ENCODE measurements at places on chromosomes 2 and 18. TPM values are rescaled to one million over a fixed set of nuclear protein-coding genes. Genes with fewer than 3 reads are reported as not detected.

DNA sequence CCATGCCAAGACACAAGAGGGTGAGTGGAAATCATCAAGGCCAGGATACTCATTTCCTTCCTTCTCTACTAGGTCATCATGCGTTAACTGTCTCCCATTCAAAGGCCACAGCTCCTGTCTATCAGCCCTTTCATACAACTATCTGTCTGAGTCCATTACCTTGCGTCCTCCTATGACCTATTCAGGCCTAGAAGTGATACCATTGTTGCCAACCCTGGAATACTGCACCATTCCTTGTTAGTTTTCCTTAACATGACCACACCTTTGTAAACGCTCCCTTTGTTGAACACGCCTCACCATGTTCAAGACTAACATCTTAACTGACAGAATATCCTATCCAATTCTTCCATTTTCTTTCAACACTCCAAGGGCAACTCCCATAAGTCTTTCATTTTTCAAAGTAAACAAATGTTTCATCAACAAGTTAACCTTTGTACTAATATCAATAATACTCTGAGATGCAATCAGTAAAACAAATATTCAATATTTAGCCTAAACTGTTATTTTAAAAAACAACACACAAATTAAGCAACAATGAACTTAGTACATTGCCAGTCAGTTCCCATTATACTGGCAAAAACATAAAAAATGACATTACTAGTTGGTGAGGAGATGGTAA lies 19.8 kb upstream of the LGALSL start:
- H3K27me3 ChIP-seq = no peaks in the 10 kb centered on the region
- H3K36me3 ChIP-seq = no peaks in the 10 kb centered on the region
- no peak overlapping the region for H3K27ac ChIP-seq
- no peak overlapping the region for H3K4me3 ChIP-seq

DNA sequence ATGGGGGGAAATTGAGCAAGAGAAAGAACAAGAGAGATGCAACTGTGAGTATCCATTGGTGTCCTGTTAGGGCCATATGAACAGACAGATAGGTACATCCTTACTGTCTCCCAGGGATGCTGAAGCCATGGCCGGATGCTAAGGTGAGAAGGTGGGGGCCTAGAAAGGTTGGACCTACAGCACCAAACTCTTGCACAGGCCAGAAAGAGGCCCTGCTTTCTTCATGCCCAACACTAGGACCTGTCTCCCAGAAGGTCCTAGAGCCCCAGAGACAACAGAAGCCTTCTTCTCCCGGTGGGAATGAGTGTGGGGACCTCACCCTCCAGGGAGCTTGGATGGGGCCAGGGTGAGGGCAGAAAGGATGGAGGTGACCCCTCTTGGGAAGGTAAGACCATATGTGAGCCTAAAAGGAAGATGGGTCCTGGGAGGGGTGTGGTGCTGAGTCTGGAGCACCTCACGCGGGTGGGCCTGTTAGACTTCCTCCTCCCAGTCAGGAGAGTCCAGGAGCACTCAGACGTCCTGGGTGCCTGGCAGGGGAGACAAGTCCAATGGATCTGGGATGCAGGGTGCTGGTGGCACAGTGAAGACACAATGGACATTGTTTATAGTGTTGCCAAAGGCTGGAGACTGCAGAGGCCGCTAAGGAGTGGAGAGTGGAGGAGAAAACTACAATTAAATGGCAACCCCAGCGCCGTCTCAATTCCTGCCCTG lies 265.3 kb downstream of the CYP26B1 start:
- no peak overlapping the region for H3K4me3 ChIP-seq
- H3K27ac ChIP-seq = no peak overlapping the region
- no peaks in the 10 kb centered on the region for H3K36me3 ChIP-seq
- H3K4me1 ChIP-seq = no peaks in the 10 kb centered on the region
- no peaks in the 10 kb centered on the region for H3K27me3 ChIP-seq

- no peaks in the 10 kb centered on the region for H3K36me3 ChIP-seq
- DNase-seq = no peak
- no peak overlapping the region for H3K27ac ChIP-seq
- no peaks in the 10 kb centered on the region for H3K4me1 ChIP-seq
- H3K27me3 ChIP-seq = no peaks in the 10 kb centered on the region
- H3K4me3 ChIP-seq = no peak overlapping the region
These were observed 59.4 kb upstream of the MSTN start for GRCh38 chr2:190121971-190122370.

CCDC68 gene
- 25.6 TPM for total RNA-seq

TPO gene
- total RNA-seq = 4.4 TPM
